ENCODE measurements at places on chromosomes 1 and 21.
A peak's percentile ranks its signal among the peaks of the same experiment; 100 is the strongest.

GRCh38 chr1:147723691-147724323 is 36.6 kb downstream of the GJA5 start:
- DNase-seq, result no peak

DNA sequence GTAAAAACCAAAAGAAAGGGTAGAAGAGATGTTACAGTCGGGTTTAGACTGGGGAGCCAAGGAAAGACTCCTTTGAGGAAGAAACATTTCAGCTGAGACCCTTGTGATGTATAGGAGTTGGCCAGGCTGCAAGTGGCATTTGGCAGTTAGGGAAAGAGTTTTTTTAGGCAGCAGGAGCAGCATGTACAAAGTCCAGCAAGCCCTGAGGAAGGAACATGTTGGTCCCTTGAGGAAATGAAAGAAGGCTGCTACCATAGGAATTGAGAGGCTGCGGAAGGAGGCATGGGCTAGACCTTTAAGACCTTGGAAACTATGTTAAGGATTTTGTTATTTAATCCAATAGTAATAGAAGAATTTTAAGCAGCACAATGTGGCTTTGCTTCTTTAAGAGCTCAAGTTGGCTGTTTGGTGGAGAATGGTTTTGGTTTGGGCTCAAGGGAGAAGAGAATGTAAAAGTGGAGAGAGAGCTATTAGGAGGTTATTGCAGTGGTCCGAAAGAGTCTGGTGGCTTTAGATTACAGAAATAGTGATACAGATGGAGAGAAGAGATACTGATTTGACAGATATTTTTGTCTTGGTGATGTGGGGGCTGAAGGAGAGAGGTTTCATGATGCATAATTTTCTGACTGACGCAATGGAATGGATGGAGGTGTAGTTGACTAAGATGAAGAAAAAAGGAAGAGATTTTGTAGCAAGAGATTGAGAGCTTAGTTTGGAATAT is 26.6 kb downstream of the SMAP2 start:
- DNase-seq, result peak; percentile 33

DNA sequence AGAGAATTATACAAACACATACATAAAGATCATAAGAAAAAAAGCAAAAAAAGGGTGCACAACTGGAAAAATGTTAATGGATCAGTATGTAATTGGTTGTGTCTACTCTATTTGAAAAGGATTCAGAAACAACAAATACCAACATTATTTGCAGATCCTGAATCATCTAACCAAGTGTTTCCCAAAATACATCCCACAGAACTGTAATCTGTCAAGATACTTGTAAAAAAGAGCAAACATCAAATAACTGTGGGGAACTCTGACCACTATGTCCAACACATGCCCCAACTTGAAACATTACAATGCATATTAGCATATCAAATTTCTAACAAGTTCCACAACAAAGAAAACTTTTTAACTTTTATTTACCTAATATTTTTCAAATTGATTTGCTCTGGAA is 22.6 kb downstream of the ANKRD13C start:
- DNase-seq, result no peak

GRCh38 chr1:203325026-203325417 is 19.7 kb downstream of the BTG2 start:
- peak; percentile 65 for DNase-seq

DNA sequence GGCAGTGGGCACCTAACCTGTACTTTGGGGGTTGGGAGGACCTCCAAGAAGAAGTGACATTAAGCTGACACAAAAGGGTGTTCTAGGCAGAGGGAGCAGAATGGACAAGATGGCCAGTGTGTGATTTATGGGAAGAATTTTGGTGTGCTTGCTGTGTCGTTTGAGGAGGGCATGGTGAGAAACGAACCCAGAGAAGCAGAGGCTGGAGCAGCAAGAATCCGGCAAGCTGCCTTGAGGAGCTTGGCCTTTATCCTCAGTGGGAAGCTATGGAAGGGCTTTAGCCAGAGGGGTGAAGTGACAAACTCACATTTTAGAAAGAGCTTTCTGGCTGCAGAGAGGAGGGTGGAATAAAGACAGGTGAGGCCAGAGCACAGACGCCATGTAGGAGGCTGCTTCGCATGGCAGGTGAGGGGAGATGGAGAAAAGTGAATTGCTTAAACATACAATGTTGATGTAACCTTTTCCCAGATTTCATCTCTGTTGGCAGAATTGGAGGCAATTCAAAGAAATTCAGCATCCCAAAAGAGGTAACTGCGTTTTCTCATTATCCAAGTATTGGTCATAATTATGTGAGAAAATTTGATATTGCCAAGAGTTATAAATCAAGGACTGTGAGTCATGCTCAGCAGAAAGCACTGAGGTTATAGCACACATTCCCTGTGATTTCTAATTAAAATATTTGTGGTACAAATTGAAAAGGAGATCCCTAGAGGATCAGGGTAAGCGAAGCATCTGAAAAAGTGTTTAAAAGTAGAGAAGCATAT is 26.5 kb downstream of the TRIM45 start:
- no peak for DNase-seq
